ENCODE measurements at places on chromosomes 13 and 19.

DNA sequence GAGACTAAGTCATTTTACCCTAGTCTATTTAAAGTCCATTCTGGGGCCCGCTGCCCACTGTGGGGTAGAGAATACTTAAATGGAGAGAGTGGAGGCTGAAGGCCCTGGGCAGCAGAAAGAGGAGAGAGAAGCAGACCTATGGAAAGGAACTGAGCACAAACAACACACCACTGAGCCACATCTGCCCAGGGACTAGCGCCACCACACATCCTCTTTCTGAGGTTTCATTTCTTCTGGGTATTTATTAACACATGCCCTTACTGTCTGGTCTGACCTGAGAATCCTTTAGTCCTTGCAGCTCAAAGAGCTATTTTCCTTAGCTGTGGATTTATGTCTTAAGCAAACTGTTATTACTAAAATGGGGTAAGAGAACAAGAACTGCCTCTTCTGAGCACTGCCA lies 154.0 kb downstream of the NALCN start:
- no peak for DNase-seq

GRCh38 chr13:24894972-24895300 lies 131.0 kb downstream of the RNF17 start:
- no peak for DNase-seq

- DNase-seq: no peak
Observed at GRCh38 chr13:29315847-29316246, 279.6 kb downstream of the SLC7A1 start.

DNA sequence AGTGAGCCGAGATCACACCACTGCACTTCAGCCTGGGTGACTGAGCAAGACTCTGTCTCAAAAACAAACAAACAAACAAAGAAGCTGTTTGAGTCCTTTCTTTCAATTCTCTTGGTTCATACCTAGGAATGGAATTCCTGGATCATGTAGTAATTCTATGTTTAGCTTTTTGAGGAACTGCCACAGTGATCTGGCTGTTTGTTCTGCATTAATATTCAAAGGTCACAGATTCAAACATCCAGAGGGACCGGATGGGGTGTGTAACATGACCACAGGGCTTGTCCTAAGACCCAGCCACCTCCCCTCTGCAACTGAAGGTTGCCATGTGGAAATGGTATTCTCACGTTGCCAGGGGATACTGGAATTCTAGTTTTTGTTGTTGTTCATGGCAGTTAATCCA lies 10.2 kb downstream of the COLGALT1 start:
- DNase-seq: no peak

DNA sequence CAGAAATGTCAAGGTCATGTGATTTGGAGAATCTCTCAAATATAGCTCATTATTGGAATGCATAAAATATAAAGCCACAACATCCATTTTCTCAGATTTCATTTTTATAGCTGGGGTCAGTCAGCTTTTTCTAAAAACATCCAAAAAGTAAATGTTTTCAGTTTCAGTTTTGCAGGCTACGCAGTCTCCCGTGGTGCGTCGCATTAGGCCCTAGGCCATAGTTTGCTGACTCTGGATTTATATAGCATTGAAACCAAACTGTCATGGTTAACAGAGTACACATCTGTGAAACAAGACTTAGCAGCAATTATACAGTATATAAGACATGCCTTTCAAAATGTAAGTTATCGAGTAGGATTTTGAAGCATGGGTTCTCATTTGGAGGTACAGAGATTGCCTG lies 140.0 kb downstream of the IRS2 start:
- DNase-seq: no peak

DNA sequence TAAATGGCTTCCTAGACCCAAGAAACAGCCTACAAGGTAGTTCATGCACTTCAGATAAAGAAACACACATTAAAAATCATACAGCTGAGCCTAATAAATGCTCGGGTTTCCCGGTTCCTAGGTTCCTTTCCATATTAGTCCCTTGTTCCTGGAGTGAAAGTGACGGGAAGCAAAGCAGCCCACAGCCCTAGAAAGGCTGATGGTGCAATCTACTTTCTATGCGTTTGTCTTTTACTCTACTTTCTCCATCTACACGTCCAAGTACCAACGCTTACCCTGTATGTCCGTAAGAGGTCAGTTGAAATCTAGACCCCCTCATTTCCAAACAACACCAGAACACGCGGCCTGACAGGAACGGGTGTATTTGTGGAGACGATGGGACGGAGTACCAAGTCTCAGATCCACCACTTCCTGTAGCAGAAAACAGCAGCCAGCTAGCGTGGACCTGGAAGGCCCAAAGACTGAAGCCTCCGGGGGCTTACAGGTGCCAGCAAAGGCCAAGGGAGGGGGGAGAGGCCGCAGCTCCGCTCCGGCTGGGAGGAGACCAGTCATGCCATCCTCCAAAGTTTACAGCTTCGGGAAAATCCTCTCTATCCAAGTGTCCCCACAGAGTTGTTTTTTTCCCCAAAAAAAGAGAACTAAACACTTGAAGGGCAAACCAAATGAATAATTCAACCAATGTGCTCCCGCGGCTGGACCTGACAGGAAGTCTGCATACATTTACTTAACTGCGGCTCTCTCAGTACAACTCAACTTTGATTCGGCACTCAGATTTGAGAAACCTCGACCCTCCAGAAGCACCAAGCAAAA lies 34.1 kb downstream of the STK24 start:
- no peak for DNase-seq

DNA sequence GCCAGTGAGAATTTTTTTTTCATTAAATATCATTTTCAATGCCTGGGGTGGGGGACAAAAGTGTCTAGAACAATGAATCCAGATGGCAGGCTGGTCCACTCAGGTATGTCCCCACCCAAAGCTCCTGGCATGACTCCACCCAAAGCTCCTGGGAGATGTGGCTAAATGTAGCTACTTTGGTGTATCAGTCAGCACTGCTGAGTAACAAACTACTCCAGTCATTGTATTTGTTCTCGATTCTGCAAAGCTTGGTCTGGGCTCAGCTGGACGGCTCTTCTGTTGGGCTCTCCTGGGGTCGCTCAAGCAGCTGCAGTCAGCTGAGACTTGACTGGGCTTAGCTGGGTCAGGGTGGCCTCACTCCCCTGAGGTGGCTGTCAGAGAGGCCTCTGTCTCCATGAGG lies 48.5 kb downstream of the CELF5 start:
- DNase-seq: no peak

GRCh38 chr13:74966814-74967424 lies 515.0 kb downstream of the TBC1D4 start:
- DNase-seq: no peak

DNA sequence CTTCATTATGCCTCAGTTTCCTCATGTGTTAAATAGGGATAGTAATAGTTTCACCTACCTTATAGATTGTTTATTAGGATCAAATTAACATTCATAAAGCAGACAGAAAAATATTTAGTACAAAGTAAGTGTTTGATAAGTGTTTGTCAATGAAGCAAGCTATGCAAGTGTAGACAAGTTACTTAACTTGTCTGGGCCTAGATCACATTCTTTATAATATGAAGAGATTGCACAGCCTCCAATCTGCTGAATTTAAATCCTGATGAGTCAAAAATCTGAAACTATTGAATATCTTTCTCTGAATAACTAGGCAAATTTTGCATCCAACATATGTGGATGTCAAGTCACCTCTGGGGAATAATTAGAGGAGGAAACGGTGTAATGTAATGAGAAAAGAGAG lies 170.5 kb downstream of the MZT1 start:
- no peak for DNase-seq

Measured in effector CD8-positive, alpha-beta T cell (primary cell).